ENCODE measurements at places on chromosomes 16 and 17.

DNA sequence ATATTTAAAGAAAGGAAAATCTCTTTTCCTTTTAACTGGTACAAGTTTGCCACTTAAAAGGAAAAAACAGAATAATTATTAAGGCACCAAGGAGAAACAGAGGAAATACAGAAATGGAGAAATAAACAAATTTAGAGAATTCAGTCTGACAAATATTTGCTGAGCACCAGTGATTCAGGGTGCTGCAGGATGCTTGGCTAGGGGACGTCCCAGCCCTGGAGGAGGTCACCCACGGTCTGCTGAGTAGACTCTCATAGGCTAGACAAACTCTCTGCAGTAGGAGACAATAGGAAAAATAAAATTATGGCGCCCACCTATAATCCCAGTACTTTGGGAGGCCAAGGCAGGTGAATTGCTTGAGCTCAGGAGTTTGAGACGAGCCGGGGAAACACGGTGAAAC lies 15.9 kb downstream of the C1QTNF1 start:
- DNase-seq: no peak

GRCh38 chr17:58832514-58832913 lies 76.9 kb downstream of the PPM1E start:
- DNase-seq: no peak

GRCh38 chr17:41660221-41660711 lies 28.4 kb upstream of the EIF1 start:
- no peak for DNase-seq

- DNase-seq: no peak
Observed at GRCh38 chr16:12802048-12802447, 1.6 kb downstream of the CPPED1 start.

GRCh38 chr16:85242140-85242539 lies 129.9 kb upstream of the CIBAR2 start:
- no peak for DNase-seq

DNA sequence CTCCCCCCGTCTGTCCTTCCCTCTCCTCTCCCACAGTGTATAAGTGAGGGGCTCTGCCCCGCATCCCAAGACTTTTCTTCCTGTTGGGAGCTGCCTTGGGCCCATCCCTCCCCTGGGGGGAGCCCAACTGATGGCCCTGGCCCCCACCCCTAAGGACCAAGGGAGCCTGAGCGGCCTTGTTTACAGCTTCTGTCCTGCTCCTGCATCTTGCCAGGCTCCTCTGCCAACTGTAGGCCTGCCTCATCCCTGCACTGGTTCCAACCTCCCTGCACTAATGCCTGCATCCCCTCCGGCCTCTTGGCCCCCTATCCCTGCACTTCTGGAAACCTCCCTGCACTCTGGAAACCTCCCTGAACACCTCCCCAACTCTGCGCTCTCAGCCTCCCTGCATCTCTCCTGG lies 1.4 kb upstream of the PAGR1 start:
- no peak for DNase-seq

DNA sequence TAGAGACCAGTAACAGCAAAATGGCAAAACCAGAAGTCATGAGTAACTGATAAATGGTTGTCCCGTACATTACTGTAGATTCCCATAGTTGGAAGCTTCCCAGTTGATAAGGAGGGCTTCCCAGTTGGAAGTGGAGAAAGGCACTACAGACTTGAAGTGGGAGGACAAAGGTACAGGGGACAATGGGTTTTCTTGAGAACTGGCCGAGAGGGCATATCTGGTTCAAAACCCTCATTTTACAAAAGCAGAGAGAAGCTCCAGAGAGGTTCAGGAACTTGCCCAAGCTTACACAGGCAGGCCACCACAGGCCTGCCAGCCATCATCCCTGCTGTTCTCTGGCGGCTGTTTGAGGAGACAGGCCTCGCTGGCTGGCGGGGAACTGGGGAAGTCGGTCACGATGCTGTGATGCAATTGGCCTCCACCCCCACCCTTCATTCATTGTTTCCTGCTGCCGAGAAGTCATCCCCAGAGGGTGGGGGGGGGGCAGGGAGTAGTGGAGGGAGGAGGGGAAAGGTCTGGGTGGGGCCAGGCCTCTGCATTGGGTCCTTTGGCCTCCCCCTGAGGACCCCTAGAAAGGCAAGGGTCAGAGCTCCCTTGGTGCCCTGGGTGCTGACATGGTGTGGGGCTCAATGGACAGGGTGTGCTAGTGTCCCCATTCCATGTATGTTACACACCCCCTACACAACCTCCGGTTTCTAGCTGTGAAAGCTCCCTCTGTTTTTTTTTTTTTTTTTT lies 3.0 kb downstream of the UBALD2 start:
- peak; percentile 80 for DNase-seq

DNA sequence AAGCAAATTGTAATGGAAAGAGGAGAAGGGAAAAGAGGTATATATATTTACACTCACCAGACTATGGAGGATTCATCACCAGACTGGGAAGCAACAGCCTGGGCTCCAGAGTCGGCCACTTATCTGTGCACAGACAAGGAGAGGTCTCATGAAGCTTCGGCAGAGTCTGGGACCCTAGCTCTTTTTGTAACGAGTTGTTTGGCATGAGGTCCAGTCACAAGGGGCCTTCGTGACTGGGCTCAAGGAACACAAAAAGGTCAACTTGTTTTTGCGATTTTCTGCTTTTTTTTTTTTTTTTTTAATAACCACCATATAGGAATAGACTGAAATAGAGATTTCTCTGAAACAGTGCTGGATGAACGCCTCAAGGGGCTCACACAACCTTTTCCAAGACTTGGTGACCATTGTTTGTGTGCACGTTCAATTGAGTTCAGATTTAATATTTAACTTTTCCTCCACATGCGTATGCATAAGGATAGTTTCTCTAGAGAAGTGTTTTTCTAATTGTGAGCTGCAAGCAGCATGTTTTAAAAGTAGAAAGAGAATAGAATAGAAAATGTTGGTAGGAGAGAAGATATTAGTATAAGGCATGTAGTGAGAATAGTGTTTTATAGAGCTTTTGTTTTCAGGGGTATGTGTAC lies 25.8 kb downstream of the BPTF start:
- no peak for DNase-seq

DNA sequence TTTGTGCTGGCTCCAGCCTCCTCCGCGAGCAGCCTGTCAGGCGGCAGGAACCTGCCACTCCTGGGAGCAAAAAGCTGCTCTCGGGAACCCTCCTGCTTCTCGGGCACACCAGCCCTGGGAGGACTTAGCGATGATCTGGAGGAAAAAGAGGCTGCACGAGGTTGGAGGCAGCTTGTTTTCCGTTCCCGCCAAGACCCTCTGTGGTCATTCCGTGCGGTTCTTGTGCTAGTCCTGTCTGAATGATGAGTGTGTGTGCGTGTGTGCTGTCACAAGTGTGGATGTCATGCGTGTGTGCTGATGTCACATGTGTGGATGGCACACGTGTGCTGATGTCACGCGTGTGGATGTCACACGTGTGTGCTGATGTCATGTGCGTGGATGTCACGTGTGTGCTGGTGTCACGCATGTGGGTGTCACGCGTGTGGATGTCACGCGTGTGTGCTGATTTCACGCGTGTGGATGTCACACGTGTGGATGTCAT lies 150.0 kb downstream of the NPIPB11 start:
- DNase-seq: no peak

GRCh38 chr17:42334677-42335076 lies 46.4 kb downstream of the STAT5A start:
- DNase-seq: peak; percentile 19

DNA sequence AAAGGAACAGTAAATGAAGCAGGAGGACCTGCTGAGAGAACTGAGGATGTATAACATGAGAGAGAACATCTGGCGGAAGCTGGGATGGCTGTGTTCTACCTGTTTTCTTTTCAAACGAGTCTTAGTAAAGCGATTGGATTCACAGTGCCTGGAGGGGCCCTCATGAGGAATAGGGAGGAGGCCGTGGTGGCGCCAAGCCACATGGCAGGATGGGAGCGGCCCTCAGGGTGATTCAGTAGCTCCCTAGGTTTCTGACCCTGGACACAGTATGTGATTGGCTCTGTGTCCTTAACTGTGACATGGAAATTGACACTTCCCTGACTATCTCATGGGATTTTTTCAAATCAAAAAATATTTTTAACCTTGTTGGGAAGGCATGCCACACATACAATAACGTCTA lies 32.1 kb downstream of the USP43 start:
- DNase-seq: no peak

GRCh38 chr17:77070888-77071279 lies 69.9 kb upstream of the SEC14L1 start:
- DNase-seq: no peak

DNA sequence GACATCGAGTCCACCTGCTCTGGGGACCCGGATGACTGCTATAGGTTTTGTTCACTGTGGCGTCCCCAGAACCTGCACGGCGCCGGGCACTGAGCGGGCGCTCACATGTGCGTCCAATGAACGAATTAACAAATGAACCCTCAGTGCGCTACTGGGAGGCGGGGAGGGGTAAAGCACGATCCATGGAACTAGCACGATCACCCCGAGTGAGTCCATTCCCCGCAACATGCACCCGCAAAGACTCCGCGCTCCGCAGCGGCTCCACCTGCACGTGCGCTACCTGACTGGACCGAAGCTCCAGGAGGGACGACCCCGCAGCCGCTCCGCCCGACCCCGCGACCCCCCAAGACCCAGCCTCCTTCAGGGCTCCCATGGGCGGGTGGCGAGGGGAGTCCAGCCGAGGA lies 491 bp downstream of the TRAP1 start:
- no peak for DNase-seq

GRCh38 chr16:64983231-64983630 lies 138.6 kb downstream of the CDH11 start:
- peak; percentile 71 for DNase-seq

DNA sequence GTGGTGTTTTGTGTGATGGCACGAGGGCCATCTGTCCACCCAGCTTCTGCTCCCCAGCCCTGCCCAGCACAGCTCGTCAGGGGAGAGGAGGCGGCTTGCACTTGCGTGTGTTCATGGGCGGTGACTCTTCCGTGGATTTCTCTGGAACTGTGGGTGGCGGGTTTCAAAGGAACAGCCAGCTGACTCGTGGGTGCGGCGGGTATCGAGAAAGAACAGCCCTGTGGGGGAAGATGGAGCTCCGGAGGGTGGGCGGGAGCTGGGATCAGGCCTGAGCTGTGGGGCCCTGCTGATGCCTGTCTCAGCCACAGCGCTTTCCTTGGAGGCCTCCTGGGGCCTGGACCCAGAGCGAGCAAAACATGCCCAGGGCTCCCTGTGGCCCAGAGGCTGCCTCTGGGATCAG lies 13.2 kb downstream of the NAGPA start:
- DNase-seq: no peak

DNA sequence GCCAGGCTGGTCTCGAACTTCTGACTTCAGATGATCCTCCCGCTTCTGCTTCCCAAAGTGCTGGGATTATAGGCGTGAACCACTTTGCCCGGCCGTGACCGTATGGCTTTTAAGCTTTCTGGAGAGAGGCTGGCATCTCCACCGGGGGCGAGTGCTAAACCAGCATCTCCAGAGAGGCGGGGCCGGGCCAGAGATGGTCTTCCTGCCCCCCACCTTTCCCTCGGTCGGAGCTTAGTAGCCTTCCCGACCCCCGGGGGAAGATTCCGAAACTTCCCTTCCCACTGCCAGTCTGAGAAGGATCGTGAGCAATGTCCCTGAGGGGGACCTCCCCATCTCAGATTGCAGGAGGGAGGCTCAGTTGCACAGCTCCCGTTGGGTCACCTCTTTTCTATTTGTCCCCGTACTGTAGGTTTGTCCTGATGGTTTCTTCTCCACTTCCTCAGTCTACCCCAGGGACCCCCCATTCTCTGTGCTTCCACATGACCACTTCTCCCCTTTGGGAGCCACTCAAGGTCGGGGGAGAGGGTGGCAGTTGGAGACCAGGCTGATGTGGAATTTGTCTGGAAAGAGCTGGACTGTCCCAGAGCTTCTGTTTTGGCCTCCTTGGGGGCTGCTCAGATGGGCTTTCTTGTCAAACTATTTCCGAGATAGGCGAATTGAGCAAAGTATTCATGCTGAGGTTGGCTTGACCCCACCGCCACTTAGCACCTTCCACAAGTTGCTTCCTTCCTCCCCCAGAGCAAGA lies 18.2 kb downstream of the IGF2BP1 start:
- DNase-seq: no peak

- DNase-seq: peak; percentile 40
Observed at GRCh38 chr17:57915985-57916757, 39.0 kb downstream of the CUEDC1 start.
